Adipose tissue (tissue), 3 donors: ENCODE measurements at places on chromosomes 7 and 10. TPM values are rescaled to one million over a fixed set of nuclear protein-coding genes. Genes with fewer than 3 reads are reported as not detected.

Gene MYL10
- polyA plus RNA-seq, result not detected

Gene NEUROG3
- 0.04 TPM for polyA plus RNA-seq

Gene PKD2L1
- not detected for polyA plus RNA-seq

Gene MUC12
- 0.70 TPM for polyA plus RNA-seq

Gene PGAM2
- 5.4 TPM for polyA plus RNA-seq

Gene IFIT1B
- polyA plus RNA-seq, result not detected

Gene GPR26
- polyA plus RNA-seq, result under 0.01 TPM

Gene CAMK2G
- polyA plus RNA-seq, result 6.2 TPM

Gene VWA2
- polyA plus RNA-seq, result 0.22 TPM

Gene ZNF804B
- not detected for polyA plus RNA-seq

Gene NUTM2A
- polyA plus RNA-seq, result 1.0 TPM

Gene IDI2
- polyA plus RNA-seq, result not detected

Gene APBB1IP
- 4.2 TPM for polyA plus RNA-seq

Gene SLC29A4
- polyA plus RNA-seq, result 13.3 TPM

Gene CUZD1
- 1.7 TPM for polyA plus RNA-seq

Gene EDRF1
- 14.4 TPM for polyA plus RNA-seq

Gene HTR7
- 0.06 TPM for polyA plus RNA-seq

Gene ITIH5
- 7.9 TPM for polyA plus RNA-seq

Gene KEL
- polyA plus RNA-seq, result not detected

Gene HECW1
- 0.22 TPM for polyA plus RNA-seq

Gene NAT16
- polyA plus RNA-seq, result not detected

Gene TAS2R5
- 0.24 TPM for polyA plus RNA-seq

Gene TRIM56
- polyA plus RNA-seq, result 23.1 TPM

Gene CLCN1
- not detected for polyA plus RNA-seq

Gene TMEM236
- polyA plus RNA-seq, result 0.24 TPM

Gene STEAP1B
- 0.14 TPM for polyA plus RNA-seq

Gene LFNG
- 23.7 TPM for polyA plus RNA-seq

Gene ZNF25
- 5.4 TPM for polyA plus RNA-seq

Gene PRF1
- 2.4 TPM for polyA plus RNA-seq

Gene TMEM26
- 0.34 TPM for polyA plus RNA-seq

Gene TMEM140
- 26.2 TPM for polyA plus RNA-seq
